ENCODE measurements at places on chromosomes 16 and 17.

GRCh38 chr17:32452281-32452680, 8.0 kb downstream of the PSMD11 start:
- DNase-seq = no peak

DNA sequence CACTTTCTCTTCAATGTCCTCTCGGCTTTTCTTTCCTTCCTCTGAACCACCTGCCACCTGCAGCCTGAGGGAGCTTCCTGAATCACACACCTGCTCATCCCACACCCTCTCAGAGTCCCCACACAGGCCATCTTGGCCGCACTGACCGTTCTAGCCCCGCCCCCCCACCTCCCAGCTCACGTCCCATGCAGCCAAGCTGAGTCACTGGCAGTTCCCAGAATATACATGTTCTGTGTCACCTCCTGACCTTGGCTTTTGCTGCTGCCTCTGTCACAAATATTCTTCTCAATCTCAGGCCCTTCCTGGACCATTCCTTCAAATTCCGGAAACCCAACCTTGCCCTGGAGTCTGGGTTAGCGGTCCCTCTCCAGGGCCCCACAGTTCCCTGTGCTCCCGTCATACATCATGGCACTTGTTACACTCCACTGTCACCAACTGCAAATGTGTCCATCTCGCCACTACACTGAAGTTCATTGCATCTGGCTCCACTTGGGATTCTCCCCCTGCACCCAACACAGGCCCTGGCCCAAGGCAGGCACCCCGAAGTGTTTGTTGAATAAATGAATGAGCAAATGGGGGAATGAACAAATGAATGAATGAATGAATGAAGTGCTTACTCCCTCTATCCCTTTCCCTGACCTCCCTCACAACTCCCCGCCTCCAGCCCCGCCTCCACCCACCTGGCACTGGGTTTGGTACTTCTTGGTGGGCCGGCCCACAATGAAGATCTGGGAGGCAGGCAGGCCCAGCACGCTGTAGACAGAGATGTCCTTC, 12.8 kb downstream of the PIMREG start:
- no peak for DNase-seq

DNA sequence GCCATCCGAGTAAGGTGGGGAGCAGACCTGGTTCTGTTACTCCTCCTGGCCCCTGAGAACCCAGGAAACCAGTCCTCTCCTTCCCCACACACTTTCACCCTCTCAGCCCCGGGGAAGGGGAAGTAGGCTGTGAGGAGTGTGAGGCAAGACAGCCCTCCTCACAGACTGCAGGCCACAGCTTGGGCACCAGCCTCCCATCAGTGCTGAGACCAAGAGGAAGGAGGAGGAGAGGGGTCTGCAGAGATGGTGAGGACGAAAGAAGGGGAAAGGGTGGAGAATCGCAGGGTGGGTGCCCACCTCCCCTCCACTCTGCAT, 7.0 kb downstream of the G6PC3 start:
- DNase-seq = no peak

DNA sequence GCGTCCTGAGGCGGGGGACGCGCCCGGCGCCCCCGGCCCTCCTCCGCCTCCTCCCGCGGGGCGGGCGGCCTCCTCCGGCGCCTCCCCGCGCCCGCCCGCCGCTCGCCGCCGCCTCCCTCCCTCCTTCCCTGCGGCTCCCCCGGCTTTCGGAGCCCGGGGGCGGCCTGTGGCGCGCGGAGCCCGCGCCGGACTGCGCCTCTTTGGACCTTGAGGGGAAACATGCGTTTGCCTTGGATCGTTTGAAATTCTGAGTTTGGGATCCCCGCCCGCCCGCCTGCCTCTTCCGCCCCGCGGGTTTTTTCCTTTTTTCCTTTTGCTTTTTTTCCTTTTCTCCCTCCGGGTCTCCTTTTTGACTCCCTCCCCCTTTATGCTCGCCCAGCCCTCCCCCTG, 390 bp downstream of the ZNRF1 start:
- DNase-seq = peak; percentile 29

GRCh38 chr16:28186752-28187151, 25.0 kb downstream of the XPO6 start:
- peak; percentile 46 for DNase-seq

- DNase-seq = no peak
These were observed 80.6 kb downstream of the CA4 start for GRCh38 chr17:60230358-60230757.

DNA sequence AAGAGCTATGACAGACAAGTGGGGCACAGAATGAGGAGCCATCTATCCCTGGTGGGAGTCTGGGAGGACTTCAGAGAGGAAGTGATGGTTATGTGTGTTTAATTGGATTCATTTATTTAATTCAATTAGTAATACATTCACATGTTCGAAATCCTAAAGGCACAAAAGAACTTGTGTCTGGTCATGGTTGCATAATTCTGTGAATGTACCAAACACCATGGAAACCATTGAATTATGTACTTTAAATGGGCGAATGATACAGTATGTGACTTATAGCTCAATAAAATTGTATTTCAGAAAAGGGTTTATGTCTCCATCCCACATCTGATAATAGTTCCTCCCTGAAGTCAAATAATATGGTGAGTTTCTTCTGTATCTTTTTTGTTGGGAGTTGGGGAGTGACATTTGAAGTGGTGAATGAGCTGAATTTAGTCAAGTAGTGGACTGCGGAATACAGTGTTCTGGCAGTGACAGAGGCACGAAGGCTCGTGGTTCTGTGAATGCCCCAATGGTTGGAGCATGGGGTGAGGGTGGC, 19.8 kb upstream of the G6PC1 start:
- DNase-seq = no peak

DNA sequence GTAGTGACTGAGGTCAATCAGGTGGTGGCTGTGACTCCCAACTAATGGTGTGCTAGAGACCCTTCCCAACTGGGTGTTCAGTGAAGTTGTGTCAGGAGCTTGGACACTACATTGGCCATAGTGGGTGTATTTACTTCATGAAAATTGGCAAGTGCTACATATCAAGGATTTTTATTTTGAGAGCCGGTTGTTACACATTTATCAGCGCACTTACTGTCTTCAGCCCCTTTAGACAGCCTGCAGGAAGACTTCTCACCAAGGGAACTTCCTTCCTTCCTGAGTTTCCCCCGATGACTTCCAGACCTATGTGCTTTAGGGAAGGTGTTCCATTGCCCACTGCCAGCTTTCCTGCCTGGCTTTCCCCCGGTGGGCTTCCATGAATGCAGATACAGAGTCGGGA, 261.2 kb downstream of the CBLN1 start:
- DNase-seq = no peak

DNA sequence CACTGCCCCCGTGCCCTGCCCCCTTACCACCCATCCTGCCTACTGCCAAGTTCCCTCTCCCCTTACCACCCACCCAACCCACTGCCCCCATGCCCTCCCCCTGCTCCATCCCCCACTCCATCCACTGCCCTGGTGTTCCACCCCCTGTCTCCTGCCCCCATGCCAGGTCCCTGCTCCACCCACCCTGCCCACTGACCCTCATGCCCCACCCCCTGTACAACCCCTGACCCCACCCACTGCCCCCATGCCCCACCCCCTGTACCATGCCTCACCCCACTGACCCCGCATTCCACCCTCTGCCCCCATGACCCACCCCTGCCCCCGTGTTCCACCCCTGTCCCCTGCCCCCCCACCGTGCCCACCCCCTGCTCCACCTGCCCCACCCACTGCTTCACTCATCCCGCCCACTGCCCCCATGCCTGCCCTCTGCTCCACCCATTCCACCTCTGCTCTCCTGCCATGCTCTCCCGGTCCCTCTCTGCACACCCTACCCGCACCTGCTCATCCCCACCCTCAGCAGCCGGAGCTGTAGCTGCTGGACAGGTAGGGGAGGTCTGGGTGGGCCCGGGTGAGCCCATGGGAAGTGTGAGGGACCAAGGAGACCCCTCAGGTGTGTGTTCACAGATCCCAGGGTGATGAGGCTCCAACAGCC, 7.4 kb upstream of the FN3KRP start:
- DNase-seq = no peak

DNA sequence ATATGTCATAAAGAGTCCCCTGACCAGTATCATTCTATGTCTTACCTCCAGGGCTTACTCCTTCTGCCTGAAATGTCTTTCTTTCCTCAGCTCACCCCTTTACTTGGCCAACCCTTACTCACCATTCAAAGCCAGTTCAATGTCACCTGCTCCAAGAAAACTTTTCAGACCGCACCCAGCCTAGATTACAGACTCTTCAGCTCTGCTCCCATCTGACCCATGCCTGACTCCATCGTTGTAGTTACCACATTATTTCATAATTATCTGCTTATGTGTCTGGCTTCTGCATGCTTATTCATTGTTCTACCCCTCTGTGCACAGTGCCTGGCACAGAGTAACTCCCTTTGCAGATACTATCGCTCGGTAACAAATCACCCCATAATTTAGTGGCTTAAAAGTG, 62.5 kb upstream of the TOB1 start:
- DNase-seq = no peak

DNA sequence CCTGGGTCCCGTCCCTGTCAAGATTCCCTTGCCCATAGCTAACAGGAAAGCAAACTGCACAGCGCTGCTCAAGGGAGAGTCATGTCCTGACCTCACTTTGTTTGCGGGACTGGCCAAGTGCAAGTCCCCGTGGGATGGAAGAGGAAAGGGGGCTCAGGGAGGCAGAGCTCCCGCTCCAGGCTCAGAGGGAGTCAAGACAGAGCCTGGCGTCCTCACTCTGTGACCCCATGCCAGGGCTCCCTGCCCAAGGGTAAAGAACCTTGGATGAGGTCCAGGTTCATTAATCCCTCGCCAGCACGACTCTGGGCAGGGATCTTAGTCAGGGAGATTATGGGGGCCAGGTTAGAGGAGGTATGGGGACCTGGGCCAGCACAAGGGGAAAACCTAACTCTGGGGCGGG, 51.5 kb upstream of the CBX4 start:
- no peak for DNase-seq

GRCh38 chr16:73233329-73233765, 185.4 kb upstream of the ZFHX3 start:
- DNase-seq = no peak

GRCh38 chr16:49121636-49122035, 160.0 kb downstream of the CBLN1 start:
- no peak for DNase-seq

- peak; percentile 74 for DNase-seq
These were observed 18.2 kb upstream of the IL17C start for GRCh38 chr16:88619859-88620815.

DNA sequence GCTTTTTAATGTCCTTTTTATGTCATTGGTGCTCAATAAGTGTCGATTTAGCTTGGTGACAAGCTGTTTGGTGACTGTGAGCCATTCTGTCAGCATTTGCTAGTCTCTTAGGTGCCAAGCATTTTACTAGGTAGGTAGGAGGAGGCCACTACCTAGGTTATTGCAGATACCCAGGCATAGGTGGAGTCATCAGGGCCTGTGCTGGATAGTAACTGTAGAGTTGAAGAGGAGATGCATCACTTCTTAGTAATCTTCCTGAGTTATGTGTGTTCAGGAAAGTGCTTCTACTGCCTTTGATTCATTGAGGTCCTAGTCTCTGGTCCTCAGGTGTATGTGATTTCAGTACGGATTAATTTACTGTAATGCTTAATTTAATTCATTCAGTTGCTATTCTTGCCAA, 17.7 kb downstream of the USP10 start:
- DNase-seq = no peak

DNA sequence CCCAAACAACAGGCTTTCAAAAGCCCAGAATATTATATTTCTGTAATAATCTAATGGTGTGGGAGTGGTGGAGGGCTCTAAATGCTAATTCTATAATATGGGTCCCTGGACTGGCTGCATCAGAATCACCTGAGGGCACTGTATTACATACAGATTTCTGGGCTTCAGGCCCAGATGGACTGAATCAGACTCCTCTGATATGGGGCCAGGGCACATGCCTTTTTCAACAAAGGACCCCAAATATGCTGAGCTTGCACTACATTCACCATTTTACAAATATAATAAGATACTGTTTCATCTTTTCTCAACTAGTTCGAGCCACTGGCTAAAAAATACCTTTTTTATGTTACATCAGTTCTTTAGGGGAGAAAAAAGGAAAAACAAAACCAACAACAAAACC, 309.7 kb downstream of the MAP2K6 start:
- DNase-seq = no peak

GRCh38 chr16:72934636-72935403, 113.1 kb downstream of the ZFHX3 start:
- no peak for DNase-seq

DNA sequence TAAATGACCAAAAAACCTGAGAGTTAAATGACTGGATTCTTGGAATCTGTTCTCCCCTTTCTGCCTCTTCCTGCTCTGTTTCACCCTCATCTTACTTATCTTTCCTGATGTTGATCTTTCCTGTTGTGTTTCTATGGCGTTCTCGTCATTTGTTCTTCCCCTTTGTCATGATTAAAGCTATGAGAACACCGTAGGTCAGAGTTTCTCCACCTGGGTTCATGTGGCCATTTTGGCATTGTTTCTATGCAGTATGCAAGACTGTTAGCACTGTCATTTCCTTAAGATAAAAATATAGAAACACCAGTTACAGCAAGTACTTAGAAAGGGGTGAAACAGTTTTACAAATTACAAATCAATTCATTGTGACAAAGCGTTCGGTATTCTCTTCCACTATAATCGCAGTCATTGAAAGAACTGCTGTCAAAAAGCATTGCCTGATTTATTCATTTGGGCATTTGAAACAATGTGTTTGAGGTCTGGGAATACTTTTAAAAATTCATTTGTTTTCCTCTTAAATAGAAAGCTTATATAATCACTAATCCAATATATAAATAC, 166.0 kb downstream of the PHKB start:
- DNase-seq = no peak

DNA sequence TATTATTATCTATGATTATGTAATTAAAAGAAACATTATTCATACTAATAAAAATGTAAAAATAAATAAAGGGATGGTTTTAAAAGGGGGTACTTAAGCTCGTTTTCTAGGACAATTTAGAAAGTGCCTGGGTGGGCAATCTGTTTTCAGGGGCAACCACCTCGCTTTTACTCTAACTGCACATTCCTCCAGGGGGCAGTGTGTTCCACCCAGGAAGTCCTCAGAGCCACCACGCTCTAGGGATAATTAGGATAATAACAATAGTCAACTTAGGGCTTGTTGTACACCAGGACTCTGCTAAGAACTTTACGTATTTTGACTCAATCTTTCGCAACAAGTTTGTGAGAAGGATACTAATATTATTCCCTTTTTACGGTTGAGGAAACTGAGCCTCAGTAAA, 396.7 kb upstream of the MAF start:
- DNase-seq = no peak

DNA sequence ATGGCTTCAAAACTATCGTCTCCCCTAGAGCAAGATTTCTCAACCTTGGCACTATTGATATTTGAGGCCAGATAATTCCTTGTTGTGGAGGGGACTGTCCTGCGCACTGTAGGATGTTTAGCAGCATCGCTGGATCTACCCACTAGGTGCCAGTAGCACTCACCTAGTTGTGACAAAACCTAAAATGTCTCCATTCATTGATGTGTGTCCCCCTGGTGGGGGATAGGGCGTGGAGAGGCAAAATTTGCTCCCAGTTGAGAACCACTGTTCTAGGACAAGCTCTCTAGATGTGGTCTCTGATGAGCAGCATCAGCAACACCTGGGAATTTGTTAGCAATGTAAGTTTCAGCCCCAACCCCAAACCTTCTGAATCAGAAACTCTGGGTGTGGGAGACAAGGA, 259.0 kb downstream of the XYLT1 start:
- DNase-seq = peak; percentile 13

Data from CD4-positive, alpha-beta T cell treated with Interleukin-15 for 4 hours (primary cell).